ENCODE measurements at places on chromosomes 6 and 20.

DNA sequence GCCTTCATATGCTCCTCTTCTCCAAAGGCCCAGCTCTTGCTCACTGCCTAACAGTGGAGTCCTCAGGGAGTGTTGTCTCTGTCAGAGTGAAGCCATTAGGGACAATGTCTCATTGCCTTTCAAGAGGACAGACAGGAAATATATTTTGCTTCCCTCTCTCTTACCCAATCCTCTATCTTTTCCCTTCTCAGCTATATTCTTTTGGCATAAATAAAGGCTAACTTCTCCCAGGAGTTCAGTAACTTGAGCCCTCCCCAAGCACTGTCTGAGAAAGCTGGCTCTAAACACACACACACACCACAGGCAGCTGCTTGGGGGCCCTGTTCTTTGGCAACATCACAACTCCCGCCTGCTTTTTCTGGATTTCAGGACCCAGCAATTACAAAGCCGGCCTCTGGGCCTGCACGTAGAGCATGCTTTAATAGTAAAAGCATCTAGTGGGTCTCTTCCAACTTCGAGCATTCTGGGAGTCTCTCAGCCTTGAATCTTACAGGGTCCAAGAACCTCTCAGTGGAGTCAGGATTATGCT lies 34.7 kb upstream of the LAMA4 start:
- DNase-seq: peak; percentile 83

DNA sequence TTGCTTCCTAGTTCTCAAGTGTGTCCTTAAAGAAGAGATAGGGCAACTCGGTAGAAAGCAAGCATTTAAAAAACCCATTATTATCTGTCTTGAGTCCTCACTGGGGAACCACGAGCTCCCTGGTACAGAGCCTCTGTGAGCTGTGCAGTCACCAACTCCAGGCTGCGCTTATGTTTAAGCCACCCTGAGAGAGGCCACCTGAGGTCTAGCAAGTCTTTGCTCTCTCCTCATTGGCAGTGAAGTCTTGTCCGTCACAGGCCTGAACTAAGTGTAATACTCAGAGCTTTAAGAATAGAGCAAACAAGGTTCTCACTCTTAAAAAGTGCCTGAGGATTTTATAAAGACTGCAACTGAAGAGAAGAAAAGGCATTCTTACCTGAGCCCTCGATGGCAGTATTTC lies 3.9 kb upstream of the CLDN20 start:
- no peak for DNase-seq

GRCh38 chr20:54173653-54174456 lies at the start of gene CYP24A1:
CYP24A1 (minus strand) TSS chr20:54173986; CDS start chr20:54173579, 407 bp downstream.
- peak; percentile 47 for DNase-seq

DNA sequence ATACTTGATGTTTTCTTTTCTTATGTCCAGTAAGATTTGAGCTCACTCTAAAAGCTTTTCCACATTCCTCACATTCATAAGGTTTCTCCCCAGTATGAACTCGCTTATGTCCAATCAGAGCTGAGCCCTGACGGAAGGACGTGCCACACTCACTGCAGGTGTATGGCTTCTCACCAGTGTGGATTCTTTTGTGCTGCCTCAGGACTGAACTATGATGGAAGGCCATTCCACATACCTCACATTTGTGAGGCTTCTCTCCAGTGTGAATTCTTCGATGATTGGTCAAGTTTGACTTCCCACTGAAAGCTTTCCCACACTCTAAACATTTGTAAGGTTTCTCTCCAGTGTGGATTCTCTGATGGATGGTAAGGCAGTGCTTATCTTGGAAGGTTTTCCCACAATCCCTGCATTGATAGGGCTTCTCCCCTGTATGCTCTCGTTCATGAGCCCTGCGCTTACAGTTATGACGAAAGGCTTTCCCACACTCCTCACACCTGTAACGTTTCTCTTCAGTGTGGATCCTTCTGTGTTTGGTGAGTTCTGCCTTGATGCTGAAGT lies 9.9 kb downstream of the ZNF311 start:
- DNase-seq: no peak

GRCh38 chr20:64165866-64166600 lies 1.8 kb downstream of the MYT1 start:
- no peak for DNase-seq

- DNase-seq: peak; percentile 91
Observed at GRCh38 chr6:134436281-134436815, 118.4 kb upstream of the SGK1 start.

- no peak for DNase-seq
Observed at GRCh38 chr6:42093582-42094329, 43.4 kb downstream of the TAF8 start.

GRCh38 chr20:62522748-62523396 lies 47.1 kb upstream of the GATA5 start:
- DNase-seq: no peak

DNA sequence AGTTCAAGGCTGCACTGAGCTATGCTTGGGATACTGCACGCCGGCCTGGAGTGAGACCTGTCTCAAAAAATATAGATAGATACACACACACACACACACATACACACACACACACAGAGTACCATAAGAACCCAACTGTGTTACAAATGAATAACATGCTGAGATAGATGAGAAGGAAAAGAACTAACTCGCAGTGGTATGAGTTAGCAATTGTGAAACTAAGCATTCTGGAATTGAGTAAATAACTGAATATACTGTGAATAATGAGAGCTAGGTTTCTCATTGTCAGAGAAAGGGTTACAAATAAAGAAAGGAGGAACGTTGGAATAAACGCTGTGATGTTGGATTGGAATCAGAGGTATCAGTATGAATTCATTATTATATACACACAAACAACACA lies 14.6 kb upstream of the FAXC start:
- no peak for DNase-seq

- peak; percentile 0 for DNase-seq
Observed at GRCh38 chr6:26660000-26660361, 435 bp upstream of the ZNF322 start.

GRCh38 chr20:24702501-24703283 lies 233.3 kb downstream of the SYNDIG1 start:
- DNase-seq: no peak

DNA sequence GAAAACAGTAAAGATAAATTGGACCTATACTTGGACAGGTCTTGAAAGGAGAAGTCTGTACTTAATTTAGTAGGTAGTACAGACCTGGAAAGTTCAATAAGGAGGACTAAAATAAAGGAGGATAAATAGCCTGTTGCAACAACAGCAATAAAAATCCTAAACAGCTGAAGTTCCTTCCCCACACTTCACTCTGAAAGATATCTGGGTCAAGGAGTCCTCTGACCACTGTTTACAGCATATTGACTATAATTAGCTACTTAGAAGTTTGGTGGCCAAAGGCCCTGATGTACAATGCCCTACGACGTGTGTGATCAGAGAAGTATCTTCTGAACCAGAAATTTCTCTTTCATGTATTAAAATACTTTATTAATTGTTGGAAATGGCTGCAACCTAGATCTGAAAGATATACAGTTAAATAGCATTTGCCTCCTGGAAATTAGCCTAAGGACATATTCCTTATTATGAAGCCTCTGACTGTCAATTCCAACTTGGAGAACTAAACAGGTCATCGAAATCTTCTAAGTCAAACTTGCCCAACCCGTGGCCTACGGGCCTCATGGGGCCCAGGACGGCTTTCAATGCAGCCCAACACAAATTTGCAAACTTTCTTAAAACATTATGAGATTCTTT lies 82.8 kb downstream of the KIF13A start:
- DNase-seq: no peak

DNA sequence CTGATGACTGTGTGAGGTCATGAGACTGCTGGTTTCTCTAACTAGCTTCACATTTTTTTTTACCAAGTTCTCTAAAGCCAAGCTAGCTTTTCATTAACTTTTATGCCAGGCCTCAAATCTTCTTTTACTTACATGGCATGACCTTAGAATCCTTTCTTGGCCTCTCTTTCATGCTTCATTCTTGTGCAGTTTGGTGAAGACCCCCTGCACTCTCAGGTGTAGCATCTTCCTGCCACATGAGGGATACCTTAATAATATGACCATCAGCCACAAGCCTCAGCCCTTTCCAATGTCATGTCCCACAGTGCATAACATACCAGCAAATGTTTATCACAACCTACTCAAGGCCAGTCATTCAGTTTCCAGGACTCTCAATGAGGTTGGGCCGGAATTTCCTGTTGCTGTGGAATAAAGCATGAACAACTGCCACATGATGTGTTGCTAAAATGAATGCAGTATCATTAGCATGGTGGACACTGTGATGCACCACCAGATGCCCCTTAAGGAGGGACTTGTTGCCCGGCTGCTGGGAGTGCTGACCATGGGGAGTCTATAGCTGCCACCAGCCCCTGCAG lies 72.2 kb downstream of the RIN2 start:
- DNase-seq: no peak

DNA sequence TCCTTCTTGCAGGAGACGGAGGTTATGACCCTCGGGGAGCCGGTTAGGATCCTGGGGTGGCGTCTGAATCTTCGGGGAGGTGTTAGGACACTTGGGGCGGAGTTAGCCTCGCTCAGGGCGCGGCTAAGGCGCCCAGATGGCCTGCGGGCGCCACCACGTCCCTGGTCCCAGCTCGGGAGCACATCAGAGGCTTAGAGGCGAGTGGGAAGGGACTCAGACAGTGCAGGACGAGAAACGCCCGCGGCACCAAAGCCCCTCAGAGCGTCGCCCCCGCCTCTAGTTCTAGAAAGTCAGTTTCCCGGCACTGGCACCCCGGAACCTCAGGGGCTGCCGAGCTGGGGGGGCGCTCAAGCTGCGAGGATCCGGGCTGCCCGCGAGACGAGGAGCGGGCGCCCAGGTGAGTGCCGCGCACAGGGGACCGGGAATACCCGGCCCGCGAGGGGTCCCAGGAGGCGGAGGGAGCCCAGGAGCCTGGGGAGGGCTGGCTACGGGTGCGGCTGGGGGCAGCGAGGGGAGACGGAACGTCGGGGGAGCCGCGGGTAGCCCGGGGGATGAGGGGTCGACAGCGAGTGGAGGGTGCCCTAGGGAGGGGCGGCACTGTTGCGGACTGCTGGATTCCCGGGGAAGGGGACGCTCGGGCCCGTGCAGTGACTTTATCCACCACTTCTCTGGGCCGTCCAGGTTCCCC lies at the start of gene HCK:
TSS of gene HCK (plus strand) at position 153 of the 688 bp plus-strand sequence.
- no peak for DNase-seq

- DNase-seq: no peak
Observed at GRCh38 chr20:19045371-19045770, 167.1 kb upstream of the SLC24A3 start.

GRCh38 chr6:7496266-7496875 lies 45.1 kb upstream of the DSP start:
- DNase-seq: no peak

- peak; percentile 44 for DNase-seq
Observed at GRCh38 chr6:27139756-27140579, 107.5 kb upstream of the PRSS16 start.

DNA sequence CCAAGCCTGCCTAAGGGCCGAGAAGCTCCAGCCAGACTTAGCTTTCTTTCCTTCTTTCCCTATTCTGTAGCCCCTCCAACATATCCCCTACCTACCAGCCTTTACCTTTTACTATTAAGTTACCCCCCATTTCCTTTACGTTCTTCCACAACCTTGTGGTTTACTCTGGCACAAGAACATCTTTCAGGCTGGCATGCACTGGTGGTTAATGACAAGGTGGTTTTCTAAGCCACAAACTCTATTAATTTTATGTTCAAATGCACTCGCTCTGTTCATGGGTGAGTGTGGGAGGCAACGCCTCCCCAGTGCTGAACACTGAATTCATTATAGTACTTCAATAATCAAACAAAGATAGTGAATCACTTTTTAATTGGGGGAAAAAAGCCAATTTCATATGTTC lies 64.4 kb downstream of the TRERF1 start:
- DNase-seq: no peak

DNA sequence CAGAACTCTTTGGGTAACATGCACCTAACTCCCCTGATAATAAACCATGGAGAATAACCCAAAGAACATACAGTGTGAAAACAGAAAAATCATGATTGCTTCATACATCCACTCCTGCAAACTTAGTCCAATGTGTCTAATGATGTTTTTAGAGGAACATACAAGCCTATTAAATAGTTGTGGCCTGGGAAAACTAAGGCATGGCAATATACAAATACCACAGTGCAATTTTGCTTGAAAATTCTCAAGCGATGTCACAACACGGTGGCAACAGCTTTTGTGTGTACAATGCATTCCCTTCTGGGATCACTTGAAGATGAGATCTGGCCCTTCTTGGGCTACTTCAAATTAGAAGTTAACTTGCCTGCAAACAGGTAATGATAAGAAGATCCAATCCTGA lies 16.7 kb downstream of the MAP3K5 start:
- DNase-seq: no peak

All from MG63 (cell line).